NCI-H2081 treated with DMSO at 0.1 percent for 48 hours (cell line): ENCODE measurements at places on chromosomes 4 and X.

DNA sequence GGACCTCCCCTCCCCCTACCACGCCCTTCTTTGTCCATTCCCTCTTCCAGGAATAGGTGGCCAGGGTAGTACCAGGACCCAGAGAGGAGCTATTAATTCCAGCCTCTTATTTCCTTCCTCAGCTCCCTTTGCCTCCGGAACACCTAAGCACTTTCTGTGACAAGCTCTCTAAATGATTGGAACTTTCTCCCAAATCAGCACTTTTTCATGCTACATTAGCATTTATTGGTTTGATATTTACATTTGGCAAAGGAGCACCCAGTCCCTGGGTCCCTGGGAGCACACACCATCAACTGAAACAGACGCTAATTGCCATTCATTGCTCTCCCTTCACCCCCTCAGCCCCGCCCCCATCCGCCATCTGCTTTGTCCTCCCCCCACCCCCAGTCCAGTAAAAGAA is 182.0 kb upstream of the BCOR start:
- no peak for DNase-seq

- no peak for DNase-seq
Measured at GRCh38 chr4:118714682-118715081, 29.5 kb downstream of the METTL14 start.

GRCh38 chrX:111719426-111720210 is 38.6 kb downstream of the ALG13 start:
- no peak for DNase-seq

DNA sequence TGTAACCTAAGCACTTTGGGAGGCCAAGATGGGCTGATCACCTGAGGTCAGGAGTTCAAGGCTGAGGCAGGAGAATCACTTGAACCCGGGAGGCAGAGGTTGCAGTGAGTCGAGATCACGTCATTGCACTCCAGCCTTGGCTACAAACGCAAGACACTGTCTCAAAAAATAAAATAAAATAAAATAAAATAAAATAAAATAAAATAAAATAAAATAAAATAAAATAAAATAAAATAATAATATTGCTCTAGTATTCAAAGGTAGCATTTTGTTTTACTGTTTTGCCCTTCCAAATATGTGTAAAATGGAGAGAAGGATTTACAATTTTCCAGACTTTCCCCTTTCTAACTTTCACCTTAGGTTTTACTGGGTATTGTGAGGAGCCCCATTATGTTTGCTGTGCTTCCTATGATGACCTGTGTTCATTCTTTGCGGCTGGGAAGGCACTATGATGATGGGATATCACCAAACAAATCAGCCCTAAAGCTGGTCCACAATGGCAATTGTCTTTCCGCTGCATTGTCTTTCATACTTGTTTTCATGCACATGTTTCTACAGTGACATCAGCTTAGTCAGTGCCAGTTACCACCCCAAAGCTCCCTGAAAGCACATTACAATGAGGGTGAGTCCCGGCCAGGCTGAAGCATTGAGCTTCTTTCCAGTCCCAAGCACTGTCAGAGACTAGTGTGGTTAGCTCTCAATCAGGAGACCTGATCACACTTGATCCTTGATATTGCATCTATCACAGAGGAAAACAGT is 50.8 kb downstream of the DTHD1 start:
- no peak for DNase-seq

GRCh38 chrX:115525486-115525885 is 35.5 kb upstream of the PLS3 start:
- DNase-seq, result no peak

DNA sequence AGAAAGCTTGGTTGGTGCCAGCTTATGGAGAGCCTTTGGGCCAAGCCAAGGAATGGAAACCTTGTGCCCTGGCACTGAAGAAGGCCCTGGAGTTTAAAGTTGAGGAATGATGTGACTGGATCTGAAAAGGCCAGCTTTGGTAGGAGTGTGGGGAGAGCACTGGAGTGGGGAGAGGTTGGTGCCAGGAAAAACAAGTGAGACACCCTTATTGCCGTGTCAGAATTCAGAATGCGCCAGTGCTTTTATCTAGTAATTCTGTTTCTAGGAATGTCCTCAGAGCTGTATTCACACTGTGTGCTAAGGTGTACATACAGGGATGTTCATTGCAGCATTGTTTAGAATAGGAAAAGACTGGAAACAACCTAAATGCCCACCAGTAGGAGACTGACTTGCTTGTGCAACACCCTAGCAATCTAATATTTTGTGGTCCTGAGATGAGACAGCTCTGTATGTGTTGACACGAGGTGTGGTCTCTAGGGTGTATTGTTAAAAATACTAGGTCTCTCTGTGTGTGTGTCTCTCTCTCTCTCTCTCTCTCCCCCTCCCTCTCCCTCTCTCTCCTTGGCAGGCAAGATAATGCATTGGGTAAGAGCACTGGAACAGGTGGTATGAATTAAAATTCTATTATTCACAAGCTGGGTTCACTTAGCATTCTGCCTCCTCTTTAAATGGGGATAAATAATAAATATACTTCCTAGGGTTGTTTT is 107.8 kb downstream of the GATB start:
- DNase-seq, result no peak

DNA sequence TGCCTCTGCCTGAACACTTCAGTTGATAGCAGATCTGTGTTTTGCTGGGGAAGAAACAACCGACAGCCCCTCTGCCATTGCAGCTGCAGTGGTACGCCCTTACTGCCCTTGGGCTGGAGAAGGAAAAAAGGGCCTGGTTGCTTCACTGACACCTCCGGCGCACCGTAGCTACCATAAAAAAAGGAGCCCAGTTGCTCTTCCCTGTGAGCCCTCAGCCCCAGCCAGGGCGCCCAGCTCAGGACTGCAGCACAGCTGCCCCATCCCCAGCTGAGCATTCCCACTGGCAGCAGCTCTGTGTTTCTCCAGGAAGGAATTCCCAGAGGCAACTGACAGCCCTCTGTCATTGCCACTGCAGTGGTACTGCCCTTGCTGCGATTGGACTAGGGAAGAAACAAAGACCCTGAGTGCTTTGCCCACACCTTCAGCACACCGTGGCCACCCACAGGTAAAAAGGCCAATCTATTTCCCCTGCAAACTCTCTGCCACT is 142.7 kb downstream of the DKK2 start:
- no peak for DNase-seq

DNA sequence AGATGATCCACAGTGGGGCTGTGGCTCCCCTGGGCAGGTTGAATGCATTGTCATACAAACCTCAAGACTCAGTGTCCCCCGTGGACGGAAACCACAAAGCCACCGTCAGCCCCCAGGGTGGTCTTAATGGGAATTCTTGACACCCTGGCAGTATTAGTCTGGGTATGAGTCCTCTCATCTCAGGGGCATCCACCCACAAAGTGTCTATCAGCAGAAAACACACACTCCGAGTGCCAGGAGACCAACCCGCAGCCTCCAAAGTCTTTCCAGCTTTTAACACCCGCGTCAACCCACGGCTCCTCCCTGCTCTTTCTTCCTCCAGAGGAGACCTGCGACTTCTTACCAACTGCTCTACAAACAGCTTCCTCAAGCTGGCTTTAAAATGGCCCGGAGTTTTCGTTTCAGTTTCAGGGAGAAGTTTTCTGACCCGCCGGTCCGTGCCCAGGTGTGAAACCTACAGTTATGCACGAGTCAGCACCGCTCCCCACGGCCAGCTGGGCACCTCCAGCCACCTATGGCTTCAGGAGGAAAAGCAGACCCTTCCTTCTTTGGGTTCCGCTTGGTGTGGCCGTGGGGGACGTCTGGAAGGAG is 14.4 kb upstream of the ASMTL start:
- DNase-seq, result no peak

GRCh38 chr4:184810720-184811119 is 15.0 kb downstream of the ACSL1 start:
- DNase-seq, result no peak

DNA sequence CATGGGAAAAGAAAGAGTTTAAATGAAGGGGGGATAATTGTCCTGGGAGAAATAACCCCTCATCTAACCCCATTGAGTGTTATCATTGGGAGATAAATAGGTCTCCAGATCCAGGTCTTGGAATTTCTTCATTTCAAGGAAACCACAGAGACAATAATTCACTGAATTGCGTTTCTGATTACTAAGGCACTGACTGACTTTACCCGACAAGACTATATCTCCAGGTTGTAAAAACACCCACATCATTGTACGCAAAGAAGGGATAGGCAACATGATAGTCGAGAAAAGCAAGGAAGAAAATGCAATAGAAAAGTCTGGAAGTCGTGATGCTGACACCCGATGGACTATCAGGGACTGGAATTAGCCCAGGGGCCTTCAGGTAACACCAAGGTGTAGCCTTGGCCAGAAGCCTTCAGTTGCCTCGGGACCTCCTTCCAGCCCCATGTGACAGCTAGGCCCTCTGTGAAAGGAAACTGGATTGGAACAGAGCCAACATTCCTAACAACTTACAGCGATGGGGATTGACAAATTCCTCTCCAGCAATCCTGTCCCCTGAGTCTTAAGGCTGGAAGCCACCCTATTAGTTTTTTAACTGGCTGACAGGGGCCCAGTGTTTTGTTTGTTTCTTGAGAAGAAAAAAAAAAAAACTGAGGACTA is 46.5 kb upstream of the RAB9B start:
- no peak for DNase-seq

DNA sequence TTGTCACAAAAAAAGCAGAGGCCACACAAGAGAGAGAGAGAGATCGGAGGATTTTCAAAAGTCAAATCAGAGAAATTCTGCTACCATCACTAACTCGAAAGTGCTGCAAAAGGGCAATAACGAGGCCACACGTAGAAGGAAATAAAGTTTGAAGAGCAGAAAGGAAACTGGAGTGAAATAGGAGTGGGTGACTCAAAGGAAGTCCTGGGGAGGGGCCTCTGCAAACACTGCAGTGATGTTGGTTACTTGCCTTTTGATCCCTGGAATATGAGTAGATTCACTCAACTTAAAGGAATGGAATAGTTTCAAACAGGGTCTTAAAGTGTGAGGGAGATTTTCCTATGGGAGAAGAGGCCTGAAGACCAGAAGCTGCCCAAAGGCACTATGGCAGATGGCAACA is 663.4 kb upstream of the LCORL start:
- no peak for DNase-seq

- DNase-seq, result no peak
Measured at GRCh38 chr4:8107146-8107657, 51.4 kb downstream of the ABLIM2 start.

DNA sequence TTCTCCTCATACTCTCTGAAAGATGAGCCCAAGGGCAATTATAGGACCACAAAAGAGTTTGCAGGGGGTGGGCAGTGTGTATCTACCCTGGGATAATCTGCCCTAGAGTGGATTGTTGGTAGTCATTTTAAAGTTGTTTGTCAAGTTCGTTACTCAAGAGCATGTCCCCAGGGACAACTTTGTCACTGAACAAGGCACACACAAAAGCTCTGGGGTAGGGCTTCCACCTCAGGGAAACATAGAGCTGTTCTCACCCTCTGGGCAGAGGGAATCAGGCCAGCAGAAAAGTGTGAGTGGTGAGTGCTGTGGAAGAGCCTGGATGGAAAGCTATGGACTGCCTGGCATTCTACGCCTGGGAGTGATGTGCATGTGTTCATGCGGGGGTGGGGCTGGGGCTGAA is 23.3 kb upstream of the LEF1 start:
- no peak for DNase-seq

- no peak for DNase-seq
Measured at GRCh38 chrX:78513971-78514738, 145.0 kb downstream of the RTL3 start.

- DNase-seq, result no peak
Measured at GRCh38 chr4:94351319-94351718, 8.7 kb upstream of the HPGDS start.

DNA sequence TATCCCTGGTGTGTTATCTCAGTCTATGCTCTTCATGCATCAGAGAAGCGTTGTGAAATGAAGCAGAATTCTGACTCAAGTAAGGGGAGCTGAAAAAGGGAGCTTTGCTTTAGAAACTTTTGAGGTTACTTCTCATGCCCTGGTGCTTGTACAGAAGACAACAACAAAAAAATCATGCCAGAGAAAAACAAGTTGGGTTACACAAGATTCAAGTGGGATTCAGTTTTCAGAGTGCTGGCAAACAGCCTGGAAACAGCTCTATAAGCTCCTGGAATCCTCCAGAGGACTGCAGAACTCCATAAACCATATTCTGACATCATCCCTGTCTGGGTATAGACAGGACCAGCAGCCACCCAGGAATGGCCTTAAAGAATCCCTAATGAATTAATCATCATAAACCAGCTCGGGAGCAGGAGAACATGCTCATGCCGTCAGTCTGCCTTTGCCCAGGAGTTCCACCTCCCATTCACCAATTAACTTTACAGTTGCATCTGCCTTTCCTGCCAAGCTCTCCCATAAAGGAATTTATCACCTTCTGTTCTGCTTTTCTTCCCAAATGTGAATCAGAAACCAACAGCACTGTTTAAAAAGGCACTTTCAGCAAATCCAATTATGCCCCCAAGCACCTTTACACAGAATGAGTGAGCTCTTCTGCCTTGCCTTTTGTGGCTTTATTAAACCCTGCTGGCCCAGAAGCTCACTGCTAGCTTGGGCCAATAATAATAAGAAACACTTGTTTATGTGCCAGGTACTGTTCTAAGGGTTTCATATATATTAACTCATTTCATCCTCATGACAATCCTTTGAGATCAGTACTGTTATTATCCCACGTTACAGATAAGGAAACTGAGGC is 54.5 kb upstream of the FBXW7 start:
- no peak for DNase-seq

DNA sequence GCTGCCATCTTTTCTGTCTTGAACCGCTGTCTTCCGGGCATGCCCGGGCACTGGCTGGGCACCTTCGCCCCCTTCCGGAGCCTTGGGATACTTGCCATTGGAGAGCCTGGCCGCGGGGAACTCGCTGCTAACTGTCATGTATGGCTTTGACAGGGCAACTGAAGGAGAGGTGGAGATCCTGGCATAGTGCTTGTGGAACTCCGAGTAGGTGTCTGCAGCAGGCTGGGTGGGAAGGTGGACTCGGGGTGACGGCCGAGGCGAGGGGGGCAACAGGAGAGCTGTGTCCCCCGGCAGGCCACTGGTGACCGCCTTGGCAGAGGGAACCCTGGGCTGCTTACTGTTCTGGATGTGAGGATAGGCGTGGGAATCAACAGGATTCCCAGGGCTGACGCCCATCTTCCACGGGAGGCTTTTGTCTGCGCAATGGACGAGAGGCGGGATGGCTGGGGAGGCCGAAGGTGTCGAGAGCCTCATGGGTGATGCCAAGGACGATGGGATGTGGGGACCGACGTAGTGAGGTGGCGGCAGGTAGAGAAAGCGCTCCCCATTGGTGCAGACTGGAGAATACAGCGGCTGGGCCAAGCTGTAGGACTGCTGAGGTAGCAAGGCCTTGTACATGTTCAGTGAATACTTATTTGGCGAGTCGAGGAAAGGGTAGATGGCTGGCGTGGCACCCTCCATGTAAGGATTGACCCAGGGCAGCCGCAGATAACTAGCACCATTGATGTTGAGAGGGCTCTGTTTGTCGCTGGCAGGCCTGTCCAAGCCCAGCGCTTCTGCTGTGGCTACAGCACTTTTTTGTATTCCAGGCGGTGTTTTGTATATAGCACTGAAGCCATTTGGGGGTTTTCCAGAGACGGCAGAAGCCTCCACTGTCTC is 23.4 kb downstream of the BCOR start:
- no peak for DNase-seq
